ENCODE measurements at places on chromosomes 3 and 15.

- peak overlapping the region; percentile 65 for H3K4me3 ChIP-seq
- no peaks in the 10 kb centered on the region for H3K27me3 ChIP-seq
- no peaks in the 10 kb centered on the region for H3K36me3 ChIP-seq
- peak; percentile 48 for DNase-seq
- peak overlapping the region; percentile 85 for H3K27ac ChIP-seq
- no peaks in the 10 kb centered on the region for H3K4me1 ChIP-seq
Measured at GRCh38 chr3:66039590-66039887, 821 bp upstream of the MAGI1 start.

GRCh38 chr15:100570275-100570674 lies 31.7 kb downstream of the LINS1 start:
- no peak overlapping the region for H3K27ac ChIP-seq
- H3K27me3 ChIP-seq, result no peaks in the 10 kb centered on the region
- no peaks in the 10 kb centered on the region for H3K36me3 ChIP-seq
- H3K4me3 ChIP-seq, result no peak overlapping the region

GRCh38 chr3:113654851-113655250 lies 41.6 kb downstream of the USF3 start:
- no peak for DNase-seq
- H3K4me1 ChIP-seq, result no peaks in the 10 kb centered on the region
- H3K27me3 ChIP-seq, result no peaks in the 10 kb centered on the region
- H3K36me3 ChIP-seq, result no peaks in the 10 kb centered on the region
- H3K27ac ChIP-seq, result no peak overlapping the region
- no peak overlapping the region for H3K4me3 ChIP-seq

DNA sequence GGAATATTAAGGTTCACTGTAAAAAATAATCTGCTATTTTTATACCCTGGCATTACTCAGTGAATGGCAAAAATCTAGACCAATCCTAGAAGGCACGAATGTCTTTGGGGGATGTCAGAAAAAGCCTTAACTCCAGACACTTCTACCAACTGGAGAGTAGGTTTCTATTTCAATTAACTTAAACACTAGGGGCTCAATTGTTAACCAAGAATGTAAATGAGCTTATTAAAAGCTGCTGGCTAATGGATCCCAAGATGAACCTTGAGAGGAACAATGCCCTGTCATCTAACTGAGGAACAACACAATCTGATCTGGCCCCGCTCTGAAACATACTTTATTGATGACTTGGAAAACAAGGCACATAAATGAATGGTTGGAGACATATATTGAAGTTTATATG lies 701.4 kb downstream of the FHIT start:
- H3K4me3 ChIP-seq, result no peak overlapping the region
- H3K36me3 ChIP-seq, result no peaks in the 10 kb centered on the region
- no peak overlapping the region for H3K27ac ChIP-seq
- no peaks in the 10 kb centered on the region for H3K4me1 ChIP-seq
- DNase-seq, result no peak

DNA sequence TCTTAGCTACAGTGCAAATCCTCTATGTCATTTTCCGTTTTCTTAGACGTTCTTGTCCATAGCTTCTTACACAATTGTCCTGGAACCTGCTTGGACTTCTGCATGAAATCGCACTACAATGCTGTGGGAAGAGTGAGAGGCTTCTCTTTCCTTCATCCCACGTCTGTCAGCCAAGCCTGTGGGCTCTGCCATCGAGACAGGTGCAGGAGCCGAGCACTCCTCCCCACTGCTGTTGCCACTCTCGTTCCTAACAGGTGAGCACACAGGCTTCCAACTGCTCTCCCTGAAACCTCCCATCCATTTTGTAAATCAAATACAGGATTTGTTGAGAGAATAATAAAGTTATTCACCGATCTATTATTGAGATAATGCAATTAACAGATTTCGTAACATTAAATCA lies 23.5 kb downstream of the ZXDC start:
- no peaks in the 10 kb centered on the region for H3K27me3 ChIP-seq
- H3K27ac ChIP-seq, result no peak overlapping the region
- no peaks in the 10 kb centered on the region for H3K36me3 ChIP-seq
- H3K4me1 ChIP-seq, result no peaks in the 10 kb centered on the region

- H3K4me3 ChIP-seq, result no peak overlapping the region
- H3K36me3 ChIP-seq, result no peaks in the 10 kb centered on the region
- no peaks in the 10 kb centered on the region for H3K27me3 ChIP-seq
- H3K27ac ChIP-seq, result no peak overlapping the region
Measured at GRCh38 chr15:100461049-100461448, 67.7 kb downstream of the CERS3 start.

DNA sequence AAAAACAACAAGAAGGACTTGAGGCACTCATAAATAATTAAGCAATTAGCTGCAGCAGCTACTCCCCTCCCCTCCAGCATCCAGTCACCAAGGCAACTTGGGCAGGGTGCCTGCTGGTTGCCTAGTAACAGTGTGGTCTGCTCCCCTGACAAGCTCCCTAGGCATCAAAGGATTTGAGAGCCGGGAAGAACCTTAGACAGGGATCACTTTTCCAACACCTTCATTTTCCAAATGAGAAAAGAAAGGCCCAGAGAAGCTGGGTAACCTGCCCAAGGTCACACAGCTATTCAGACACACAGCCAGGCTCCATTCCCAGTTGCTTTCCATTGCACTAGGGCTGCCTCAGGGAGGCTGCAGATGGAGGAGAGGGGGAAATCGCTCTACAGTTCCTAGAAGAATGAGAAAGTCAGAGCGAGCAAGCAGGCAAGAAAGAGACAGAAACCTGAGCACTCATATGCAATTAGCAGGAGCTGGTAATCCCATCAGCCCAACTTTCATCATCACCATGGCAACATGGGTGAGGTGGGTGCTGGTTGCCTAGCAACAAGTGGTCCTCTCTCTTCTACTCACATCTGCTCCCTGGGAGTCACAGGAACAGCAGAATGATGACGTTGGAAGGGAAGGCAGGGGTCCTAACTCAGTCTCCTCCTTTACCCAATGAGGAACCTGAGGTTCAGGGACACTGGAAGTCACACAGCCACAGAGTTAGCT lies 3.6 kb upstream of the EIF4E3 start:
- H3K4me3 ChIP-seq, result no peak overlapping the region
- no peaks in the 10 kb centered on the region for H3K27me3 ChIP-seq
- no peaks in the 10 kb centered on the region for H3K4me1 ChIP-seq
- no peak overlapping the region for H3K27ac ChIP-seq

GRCh38 chr15:33517944-33518343 lies 207.2 kb downstream of the RYR3 start:
- no peaks in the 10 kb centered on the region for H3K27me3 ChIP-seq
- no peak overlapping the region for H3K27ac ChIP-seq
- no peaks in the 10 kb centered on the region for H3K4me1 ChIP-seq

GRCh38 chr3:178203650-178204049 lies 332.6 kb upstream of the KCNMB2 start:
- no peaks in the 10 kb centered on the region for H3K36me3 ChIP-seq
- H3K4me3 ChIP-seq, result no peak overlapping the region
- no peak overlapping the region for H3K27ac ChIP-seq
- H3K27me3 ChIP-seq, result no peaks in the 10 kb centered on the region

GRCh38 chr3:31862666-31863279 lies 118.3 kb downstream of the OSBPL10 start:
- no peaks in the 10 kb centered on the region for H3K4me1 ChIP-seq
- no peaks in the 10 kb centered on the region for H3K36me3 ChIP-seq
- H3K27me3 ChIP-seq, result no peaks in the 10 kb centered on the region
- DNase-seq, result no peak

DNA sequence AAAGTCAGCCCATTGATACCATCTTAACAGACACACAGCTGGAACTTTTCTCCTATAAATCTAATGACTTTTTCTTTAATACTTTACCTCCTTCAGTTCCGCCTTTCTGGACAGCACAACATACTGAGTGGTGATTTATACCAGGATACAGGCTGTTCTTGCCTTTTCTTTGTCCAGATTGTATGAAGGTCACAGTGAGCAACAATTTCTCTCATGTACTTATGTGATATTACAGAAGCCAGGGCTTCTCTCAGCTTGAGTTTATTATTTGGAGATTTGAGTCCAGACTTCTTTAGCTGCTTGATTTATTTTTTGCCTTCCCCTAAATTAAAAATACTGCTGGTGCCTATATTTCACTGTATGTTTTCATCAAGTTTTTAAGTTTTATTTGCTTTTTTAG lies 976.0 kb downstream of the ROBO2 start:
- no peak for DNase-seq
- no peak overlapping the region for H3K27ac ChIP-seq
- H3K4me3 ChIP-seq, result no peak overlapping the region
- H3K27me3 ChIP-seq, result no peaks in the 10 kb centered on the region
- H3K36me3 ChIP-seq, result no peaks in the 10 kb centered on the region
- H3K4me1 ChIP-seq, result no peaks in the 10 kb centered on the region

DNA sequence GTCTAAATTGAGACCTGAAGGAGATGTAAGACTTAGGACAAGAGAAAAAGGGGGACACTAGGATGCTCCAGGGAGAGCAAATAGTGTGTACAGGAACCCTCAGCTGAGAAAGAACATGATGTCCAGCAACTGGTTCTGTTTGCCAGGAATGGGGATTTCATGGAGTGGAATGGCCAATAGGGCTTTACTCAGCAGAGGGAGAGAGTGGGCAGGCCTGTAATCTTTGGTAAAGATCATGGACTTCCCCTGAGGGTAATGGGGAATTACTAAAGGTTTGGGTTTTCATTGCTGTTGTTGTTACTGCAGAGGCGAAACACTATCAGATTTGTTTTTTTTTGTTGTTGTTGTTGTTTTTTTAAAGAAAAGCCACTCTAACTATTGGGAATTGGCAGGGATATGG lies 99.0 kb downstream of the SCN11A start:
- DNase-seq, result no peak
- H3K4me1 ChIP-seq, result no peaks in the 10 kb centered on the region
- no peaks in the 10 kb centered on the region for H3K27me3 ChIP-seq
- no peak overlapping the region for H3K27ac ChIP-seq
- no peak overlapping the region for H3K4me3 ChIP-seq

- H3K27ac ChIP-seq, result no peak overlapping the region
- DNase-seq, result no peak
- H3K27me3 ChIP-seq, result no peaks in the 10 kb centered on the region
- no peaks in the 10 kb centered on the region for H3K36me3 ChIP-seq
- no peak overlapping the region for H3K4me3 ChIP-seq
Measured at GRCh38 chr3:51398595-51399310, 7.7 kb downstream of the RBM15B start.

GRCh38 chr3:147701195-147701594 lies 292.0 kb downstream of the ZIC1 start:
- no peak for DNase-seq
- H3K4me1 ChIP-seq, result no peaks in the 10 kb centered on the region
- H3K27ac ChIP-seq, result no peak overlapping the region
- H3K27me3 ChIP-seq, result no peaks in the 10 kb centered on the region

- H3K36me3 ChIP-seq, result no peaks in the 10 kb centered on the region
- no peak overlapping the region for H3K4me3 ChIP-seq
- no peaks in the 10 kb centered on the region for H3K4me1 ChIP-seq
- H3K27ac ChIP-seq, result no peak overlapping the region
Measured at GRCh38 chr15:82197733-82198594, 64.6 kb downstream of the EFL1 start.

GRCh38 chr3:45491344-45491743 lies 103.0 kb downstream of the LARS2 start:
- no peak overlapping the region for H3K27ac ChIP-seq
- H3K4me3 ChIP-seq, result no peak overlapping the region
- H3K27me3 ChIP-seq, result no peaks in the 10 kb centered on the region
- H3K36me3 ChIP-seq, result no peaks in the 10 kb centered on the region
- H3K4me1 ChIP-seq, result no peaks in the 10 kb centered on the region

DNA sequence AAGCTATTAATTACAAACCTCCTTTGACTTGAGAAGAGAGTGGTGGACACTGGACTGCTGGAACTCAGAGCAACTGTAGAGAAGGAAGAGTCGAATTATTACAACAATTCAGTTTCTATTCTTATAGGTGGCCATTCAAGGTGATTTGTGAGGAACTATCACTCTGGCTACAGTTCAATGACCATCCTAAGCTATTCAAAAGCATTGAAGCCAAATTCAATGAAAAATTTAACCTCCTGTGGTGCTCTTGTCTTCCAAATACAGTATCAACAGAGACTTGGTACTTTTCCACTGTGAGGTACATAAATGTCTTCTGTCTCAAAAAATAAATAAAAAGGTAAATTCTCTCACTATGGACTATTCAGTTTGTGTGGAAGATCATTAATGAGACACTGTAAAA lies 513.3 kb upstream of the SEMA6D start:
- no peak overlapping the region for H3K27ac ChIP-seq
- H3K36me3 ChIP-seq, result no peaks in the 10 kb centered on the region
- DNase-seq, result no peak
- H3K4me3 ChIP-seq, result no peak overlapping the region

DNA sequence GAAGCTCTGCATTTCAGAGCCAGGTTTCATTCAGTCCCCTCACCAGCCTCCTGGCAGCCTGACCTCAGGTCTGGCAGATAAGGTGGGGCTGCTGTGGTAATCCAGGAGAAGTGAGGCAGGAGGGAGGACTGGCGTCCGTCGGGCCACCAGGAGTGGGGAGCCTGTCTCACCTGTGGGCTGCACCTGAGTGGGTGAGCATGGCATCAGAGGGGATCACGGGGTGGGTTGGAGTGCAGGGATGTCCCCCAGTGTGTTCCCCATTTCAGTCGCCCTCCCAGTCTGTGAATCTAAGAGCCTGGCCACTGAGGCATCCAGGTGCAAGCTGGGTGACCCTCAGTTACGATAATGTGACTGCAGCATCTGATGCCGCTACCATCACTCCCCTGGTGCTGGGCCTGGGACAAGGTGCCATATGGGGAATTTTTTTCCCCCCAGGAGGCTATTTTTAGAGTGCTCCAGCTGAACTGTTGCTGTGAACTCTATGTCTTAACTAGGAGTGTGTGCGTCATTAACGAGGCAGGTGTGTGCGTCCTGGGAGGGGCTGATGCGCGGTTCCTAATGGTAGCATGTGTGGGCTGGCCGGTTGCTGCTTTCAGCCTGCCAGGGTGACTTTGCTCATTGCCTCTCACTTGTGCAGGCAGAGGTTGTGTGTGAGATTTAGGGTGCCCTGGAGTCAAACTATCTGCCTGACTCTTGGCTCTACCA lies 165.2 kb downstream of the SLCO3A1 start:
- H3K4me3 ChIP-seq, result no peak overlapping the region
- DNase-seq, result no peak
- H3K36me3 ChIP-seq, result no peaks in the 10 kb centered on the region
- no peaks in the 10 kb centered on the region for H3K4me1 ChIP-seq
- no peak overlapping the region for H3K27ac ChIP-seq
